Thyroid gland (tissue), 4 donors: ENCODE measurements at places on chromosomes 2 and 18. TPM values are rescaled to one million over a fixed set of nuclear protein-coding genes. Genes with fewer than 3 reads are reported as not detected.

- no peak for DNase-seq
Measured at GRCh38 chr2:156955701-156956100, 301.8 kb upstream of the GALNT5 start.

- no peak for DNase-seq
Measured at GRCh38 chr2:105809097-105809473, 64.4 kb downstream of the NCK2 start.

GRCh38 chr2:218746960-218747359, 35.0 kb upstream of the CYP27A1 start:
- DNase-seq = no peak

GRCh38 chr2:219230059-219230540, 494 bp downstream of the ANKZF1 start:
- DNase-seq = peak; percentile 61

GRCh38 chr18:70522183-70522680, 233.4 kb downstream of the SOCS6 start:
- DNase-seq = no peak

DNA sequence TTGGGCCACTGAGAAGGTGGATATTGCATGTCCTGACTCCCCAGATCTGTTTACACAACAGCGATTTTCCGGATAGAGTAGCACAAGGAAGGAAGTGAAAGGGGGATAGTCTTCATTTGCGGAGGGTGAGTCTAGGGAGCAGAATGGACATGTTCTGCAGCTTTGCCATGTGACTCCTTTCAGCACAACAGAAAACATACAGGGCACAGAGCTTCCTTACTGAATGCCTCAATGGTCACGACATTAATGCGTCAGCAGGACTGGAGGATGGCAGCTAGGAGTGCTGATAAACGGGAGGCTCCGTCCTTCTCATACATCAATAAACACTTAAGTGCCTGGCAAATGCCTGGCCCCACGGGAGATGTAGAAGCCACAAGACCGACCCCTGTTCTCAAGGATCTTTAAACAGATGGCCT, 163.0 kb downstream of the FAM210A start:
- DNase-seq = peak; percentile 53

The ITGB6 gene
- total RNA-seq = 13.7 TPM

The TUBA3E gene
- not detected for total RNA-seq

The G6PC2 gene
- not detected for total RNA-seq

- peak; percentile 5 for DNase-seq
Measured at GRCh38 chr2:208407667-208408066, 1.1 kb downstream of the PTH2R start.

GRCh38 chr2:33409417-33409955, 67.0 kb upstream of the RASGRP3 start:
- no peak for DNase-seq

- no peak for DNase-seq
Measured at GRCh38 chr2:109409321-109410038, 204.3 kb downstream of the SEPTIN10 start.

DNA sequence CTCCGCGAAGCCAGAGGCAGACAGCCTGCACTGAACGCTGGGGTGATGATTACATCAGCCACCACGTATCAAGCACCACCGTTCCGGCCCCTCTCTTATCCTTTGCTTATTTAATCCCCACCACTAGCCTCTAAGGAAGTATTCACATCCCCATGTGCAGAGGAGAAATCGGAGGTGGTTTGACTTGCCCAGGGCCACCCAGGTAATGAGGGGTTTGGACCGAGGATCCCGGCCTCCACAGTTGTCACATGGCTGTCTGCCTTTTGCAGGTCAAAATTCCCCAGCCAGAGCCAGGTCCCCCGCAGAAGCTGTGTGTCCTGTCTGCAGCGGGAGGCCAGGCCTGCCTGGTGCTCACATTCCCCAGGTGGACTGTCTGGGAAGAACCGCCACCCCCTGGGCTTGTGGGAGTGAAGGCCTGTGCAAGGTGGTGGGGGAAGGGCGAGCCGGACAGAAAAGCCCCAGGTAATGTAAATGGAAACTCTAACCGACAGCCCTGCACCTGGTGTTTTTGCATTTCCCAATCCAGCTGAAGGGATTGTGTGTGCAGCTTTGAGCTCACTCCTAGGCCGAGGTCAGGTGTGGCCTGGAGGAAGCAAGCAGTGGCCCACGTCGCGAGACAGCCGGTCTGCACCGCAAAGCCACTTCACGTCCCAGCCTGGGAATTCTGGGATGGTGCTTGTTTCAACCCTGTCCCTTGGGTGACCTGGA, 108.5 kb upstream of the ID2 start:
- DNase-seq = no peak

GRCh38 chr18:58135183-58135641, 91.2 kb downstream of the NEDD4L start:
- DNase-seq = no peak
